ENCODE measurements at places on chromosomes 4 and X.

- no peak for DNase-seq
Observed at GRCh38 chr4:76463568-76463967, 28.5 kb downstream of the SHROOM3 start.

- DNase-seq, result no peak
Observed at GRCh38 chr4:175394208-175394607, 417.9 kb downstream of the GPM6A start.

GRCh38 chr4:18454349-18454748 is 432.8 kb upstream of the LCORL start:
- DNase-seq, result no peak

GRCh38 chr4:93431371-93431770 is 397.2 kb upstream of the ATOH1 start:
- DNase-seq, result no peak

GRCh38 chrX:1463581-1463980 is 10.9 kb upstream of the ASMTL start:
- no peak for DNase-seq

Measured in foreskin melanocyte (primary cell).